ENCODE measurements at places on chromosomes 1 and 21.

GRCh38 chr1:185843297-185843869, 109.2 kb downstream of the HMCN1 start:
- DNase-seq, result no peak

GRCh38 chr21:28458446-28458845, 534.2 kb downstream of the LTN1 start:
- no peak for DNase-seq

- no peak for DNase-seq
These were observed 41.1 kb upstream of the MTR start for GRCh38 chr1:236753964-236754363.

- DNase-seq, result no peak
These were observed 451 bp downstream of the ADAMTSL4 start for GRCh38 chr1:150549496-150550221.

DNA sequence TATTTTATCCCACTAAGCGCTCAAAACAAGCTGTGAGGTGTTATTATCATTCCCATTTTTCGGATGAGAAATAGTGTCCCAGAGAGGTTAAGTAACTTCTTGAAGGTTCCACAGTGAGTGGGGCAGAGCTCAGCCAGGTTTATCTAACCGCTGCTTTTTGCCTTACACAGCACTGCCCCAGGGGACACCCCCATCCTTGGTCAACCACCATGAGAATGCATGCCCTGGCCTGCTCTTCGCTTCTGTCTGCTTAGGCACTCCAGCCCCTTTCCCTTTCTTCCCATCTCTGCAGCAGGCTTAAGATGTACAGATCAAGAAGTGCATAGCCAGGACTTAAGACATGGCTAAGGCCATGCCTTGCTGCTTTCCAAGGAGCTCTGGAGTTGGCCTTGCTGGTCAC, 159.0 kb upstream of the CD34 start:
- DNase-seq, result no peak

DNA sequence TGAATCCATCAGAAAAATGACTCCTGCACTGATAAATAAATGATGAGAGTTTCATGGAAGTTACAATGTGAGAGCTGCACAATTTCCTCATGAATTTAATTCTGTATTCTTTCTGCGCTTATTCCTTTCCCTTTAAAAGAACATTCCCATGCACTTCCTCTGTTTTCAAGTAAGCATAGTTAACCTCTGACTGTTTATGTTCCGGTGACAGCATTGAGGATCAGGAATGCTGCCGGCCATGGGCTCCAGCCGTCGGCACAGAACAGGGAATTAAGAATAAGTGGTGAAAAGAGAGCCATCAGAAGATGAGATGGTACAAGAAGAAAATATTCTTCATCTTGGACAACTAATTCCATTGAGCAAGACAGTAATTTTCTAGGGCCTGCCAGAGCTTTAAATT, 65.3 kb downstream of the SUSD4 start:
- DNase-seq, result no peak

DNA sequence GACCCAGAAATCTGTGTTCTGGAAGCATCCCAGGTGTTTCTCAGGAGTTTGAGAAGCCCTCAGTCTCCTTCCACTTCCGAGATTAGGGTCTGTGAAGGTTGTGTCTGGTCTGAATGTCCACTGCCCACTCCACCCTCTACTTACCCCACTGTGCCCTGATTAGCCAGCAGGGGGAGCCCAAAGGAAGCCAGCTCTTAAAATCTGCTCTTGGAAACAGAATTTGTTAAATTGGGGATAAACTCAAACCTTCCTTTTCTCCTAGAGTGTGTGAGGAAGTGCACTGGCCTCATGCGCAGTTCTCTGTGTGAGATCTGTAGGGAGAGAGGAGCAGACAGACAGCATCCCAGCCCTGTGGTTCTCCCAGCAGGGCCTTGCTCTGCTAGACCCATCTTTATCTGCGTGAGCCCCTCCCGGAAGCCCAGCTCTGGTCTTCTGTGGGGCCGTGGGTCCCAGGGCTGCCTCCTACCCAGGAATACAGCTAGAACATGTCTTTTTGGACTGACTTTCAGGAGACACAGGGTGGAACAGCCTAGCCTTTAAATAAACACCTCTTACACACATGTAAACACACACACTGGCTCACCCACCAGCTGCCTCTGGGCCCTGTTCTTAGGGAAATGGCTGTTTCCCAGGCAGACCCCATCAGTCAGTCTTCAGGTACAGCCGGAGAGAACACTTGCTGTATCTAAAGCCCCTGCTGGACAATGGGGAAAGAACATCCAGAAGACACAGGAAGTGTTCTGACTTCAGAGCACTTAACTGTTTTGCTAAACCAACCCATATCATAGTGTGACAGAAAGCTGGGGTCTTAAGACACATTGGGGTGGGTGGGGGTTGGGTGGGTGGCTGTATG, 52.2 kb downstream of the SMYD2 start:
- peak; percentile 62 for DNase-seq

DNA sequence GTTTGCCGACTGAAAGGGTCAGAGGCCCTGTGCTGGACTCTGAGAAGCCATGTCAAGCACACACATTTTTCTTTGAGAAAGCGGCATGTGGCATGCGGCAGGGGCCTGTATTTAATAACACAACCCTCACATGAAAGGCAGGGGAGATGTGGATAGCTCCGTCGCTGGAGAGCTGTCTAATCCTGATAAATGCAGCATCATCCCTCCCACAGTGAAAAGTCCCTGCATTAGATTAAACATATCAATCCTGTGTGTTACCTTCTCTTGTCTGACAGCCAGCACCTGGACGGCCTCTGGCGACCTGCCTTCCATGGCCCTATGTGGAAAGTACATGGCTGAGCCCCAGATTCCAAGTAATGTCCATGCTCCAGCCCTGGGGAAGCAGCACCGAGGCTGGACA, 313.0 kb upstream of the AJAP1 start:
- no peak for DNase-seq

DNA sequence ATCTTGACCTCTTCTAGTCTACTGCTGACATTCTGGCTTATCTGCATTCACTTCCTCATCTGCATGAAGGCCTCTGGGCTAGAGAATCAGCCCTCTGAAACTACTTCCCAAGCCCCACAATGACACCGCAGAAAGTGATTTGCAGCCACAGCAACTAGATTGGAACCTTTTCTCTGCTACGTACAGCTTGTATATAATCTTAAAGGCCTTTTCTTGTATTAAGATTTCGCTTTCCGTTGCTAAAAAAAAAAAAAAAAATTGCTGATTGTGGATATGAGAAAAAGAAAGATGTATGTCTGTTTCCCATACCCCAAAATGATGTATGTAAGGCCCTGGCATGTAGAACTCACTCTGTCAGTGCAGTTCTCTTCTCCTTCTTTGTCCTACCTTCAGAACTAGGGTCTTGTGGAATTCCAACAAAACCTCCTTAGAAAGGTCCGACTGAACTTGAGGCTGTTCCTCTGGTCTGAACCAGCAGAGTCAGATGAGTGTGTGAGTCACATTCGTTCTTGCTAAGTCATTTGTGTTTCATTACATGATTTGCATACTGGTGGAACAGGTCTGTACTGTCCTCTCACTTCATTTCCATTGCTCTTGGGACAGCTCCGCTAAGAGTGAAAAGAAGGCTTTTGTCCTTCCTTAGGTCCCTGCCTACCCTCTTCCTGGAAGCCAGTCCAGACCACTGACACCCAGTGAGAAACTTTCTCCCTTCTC, 62.7 kb downstream of the PLPP3 start:
- no peak for DNase-seq

GRCh38 chr1:204190212-204191211, 5.8 kb downstream of the KISS1 start:
- peak; percentile 59 for DNase-seq

GRCh38 chr1:77948841-77949424, 29.9 kb downstream of the FUBP1 start:
- no peak for DNase-seq

DNA sequence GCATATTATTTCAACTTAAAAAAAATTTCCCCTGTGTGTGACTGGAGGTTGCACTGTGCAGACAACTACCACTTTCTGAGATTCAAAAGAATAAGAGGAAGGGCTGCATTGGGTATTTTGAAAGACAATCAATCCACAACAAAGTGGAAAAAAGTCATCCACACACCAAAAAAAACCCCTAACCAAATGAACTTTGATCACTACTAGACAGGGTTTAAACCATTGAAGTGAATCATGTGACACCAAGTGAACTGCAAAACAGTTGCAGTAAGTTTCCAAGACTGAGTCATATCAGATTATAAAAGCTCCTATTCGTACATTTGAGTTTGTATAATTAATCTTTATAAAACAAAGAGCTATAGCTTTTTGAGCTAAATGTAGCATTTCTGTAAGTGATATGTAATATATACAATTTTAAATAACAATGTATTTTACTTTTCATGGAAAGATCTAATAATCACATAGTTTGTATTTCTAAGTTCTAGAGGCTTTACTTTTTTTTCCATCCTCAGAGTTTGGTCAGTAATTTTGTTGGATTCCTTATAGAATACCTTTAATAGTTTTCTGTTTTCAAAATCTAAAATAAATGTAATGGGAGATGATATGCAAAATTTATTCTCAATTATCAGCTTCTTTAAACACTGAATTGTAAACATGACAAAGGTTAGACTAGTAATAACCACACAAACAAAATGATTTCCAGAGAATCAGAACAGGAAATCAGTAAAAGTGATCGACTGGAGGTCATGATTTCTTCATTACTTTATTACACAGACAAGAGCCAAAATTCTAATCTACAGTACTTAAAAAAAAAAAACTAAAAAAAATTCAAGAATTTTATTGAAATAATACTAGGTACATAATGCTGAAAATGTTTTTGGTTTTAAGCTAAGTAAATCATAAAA, 50.5 kb upstream of the GFI1 start:
- DNase-seq, result no peak

- no peak for DNase-seq
These were observed 33.3 kb downstream of the PIK3CD start for GRCh38 chr1:9684801-9685200.

GRCh38 chr1:110309139-110309538, 30.0 kb upstream of the RBM15 start:
- no peak for DNase-seq

- DNase-seq, result no peak
These were observed 109.8 kb downstream of the MAST2 start for GRCh38 chr1:45913183-45913683.

DNA sequence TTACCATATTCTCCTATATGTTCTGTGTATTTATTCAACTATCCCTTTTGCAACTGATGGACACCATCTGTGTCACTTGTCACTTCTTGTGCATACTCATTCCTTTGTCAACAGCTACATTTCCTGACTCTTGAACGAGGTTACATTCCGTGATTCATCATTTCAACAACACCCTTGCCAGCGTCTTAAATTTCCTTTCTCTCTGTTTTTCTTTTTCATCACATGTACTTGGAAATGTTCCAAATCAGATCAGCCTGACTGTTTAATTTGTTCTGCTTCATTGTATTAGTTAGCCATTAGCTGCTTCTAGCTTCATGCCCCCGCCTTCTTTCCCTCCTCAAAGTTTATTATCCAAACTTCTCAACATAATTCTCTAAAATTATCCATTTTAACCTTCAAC, 173.0 kb downstream of the ADGRL4 start:
- no peak for DNase-seq

DNA sequence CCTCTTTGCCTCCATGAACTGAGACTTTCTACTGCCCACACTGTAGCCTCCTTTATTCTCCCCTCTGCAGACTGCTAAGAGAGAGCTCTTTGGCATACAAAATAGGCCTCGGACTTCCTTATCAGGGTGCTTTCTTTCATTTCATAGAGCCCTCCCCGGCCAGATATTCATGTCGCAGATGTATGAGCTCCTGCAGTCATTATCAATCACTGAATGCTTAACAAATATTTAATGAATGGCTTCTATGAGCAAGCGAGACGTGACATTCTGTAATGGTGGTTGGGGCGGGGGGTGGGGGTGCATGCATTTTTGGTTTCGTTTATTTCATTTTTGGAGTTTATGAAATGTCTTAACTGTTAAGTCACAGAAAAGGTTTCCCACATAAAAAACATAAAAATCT, 344.8 kb upstream of the KAZN start:
- no peak for DNase-seq

DNA sequence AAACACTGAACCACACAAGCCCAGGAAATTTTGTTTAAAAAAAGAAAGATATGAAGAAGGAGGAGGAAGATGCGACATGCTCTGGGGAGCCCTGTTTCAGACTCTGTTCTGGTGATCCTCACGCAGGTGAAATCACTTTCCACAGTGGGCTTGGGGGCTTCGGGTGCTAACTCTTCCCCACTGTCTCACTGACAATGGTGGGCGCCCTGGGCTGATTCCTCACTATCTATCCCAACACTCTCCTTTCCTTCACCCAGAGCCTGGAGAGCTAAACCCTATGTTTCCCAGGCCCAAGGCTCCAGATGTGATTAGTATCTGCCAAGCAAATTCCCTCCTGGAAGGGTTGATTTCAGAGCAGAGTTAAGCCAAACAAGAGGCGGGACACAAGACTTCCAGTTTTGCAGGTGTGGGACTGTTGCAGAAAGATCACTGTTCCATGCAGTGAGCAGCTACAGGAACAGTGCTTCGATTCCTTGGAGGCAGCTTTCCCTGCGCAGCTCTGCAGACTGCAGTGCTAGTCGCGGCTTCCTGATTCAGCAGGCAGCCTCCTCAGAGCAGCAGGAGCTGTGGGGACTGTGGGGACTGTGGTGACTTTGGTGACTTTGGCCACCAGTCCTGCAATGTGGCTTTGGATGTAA, 168.3 kb downstream of the RHOU start:
- DNase-seq, result no peak

DNA sequence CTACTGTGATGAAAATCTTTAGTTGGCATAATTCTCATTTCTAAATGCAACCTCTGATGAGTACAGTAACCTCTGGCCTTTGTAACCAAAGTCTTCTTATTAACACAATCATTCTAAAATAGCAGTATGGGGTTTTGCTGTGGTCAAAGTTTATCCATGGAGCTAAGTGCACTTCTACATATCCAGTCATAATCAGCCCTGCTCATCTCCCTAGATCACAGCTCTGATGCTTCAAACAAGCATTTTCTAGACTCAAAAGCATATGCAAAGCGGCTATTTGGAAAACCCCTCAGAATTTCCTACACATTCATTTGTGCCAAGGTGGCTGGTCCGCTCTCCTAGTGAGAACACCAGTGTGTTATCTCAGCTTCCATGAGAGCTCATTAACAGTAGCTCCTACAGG, 418.6 kb downstream of the MRPL39 start:
- DNase-seq, result no peak

- no peak for DNase-seq
These were observed 148.7 kb upstream of the PRMT6 start for GRCh38 chr1:106907795-106908194.

DNA sequence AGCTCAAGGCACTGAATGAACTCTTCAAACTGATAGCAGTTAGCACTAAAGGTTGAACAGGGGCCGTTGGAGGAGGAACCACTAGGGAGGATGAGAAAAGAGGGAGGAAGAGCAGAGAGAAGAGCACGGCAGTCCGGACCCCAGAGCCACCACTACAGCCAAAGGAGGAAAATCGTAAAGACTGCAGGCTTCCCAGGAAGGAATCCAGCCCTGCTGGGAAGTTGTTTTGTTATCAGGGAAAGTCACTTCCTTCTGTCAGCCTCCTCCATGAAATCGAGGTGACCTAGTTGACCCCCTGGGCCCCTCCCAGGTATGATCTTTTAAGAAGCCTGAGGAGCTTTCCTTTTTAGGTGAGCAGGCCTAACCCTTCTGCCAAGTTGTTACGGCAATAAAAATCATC, 88.2 kb downstream of the PBX1 start:
- no peak for DNase-seq
